ENCODE measurements at places on chromosomes 12 and 14.

DNA sequence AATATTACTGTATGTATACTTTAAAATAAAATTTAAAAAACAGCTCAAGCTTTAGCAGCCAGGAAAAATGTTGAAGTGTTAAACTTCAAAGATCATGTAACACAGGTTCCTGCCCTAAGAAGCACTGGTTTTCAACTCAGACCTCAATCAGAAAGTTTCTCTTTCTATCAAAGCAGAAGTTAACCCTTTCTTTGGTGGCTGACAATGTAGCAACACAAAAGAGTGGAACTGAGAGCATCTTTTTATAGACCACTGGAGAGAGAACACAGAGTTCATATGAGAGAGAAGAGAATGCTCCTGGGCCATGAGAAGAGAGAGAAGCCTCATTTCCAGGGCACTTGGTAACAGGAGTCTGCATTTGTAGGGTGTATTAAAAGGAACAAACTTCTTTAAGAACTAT is 42.2 kb upstream of the KTN1 start:
- DNase-seq, result no peak

DNA sequence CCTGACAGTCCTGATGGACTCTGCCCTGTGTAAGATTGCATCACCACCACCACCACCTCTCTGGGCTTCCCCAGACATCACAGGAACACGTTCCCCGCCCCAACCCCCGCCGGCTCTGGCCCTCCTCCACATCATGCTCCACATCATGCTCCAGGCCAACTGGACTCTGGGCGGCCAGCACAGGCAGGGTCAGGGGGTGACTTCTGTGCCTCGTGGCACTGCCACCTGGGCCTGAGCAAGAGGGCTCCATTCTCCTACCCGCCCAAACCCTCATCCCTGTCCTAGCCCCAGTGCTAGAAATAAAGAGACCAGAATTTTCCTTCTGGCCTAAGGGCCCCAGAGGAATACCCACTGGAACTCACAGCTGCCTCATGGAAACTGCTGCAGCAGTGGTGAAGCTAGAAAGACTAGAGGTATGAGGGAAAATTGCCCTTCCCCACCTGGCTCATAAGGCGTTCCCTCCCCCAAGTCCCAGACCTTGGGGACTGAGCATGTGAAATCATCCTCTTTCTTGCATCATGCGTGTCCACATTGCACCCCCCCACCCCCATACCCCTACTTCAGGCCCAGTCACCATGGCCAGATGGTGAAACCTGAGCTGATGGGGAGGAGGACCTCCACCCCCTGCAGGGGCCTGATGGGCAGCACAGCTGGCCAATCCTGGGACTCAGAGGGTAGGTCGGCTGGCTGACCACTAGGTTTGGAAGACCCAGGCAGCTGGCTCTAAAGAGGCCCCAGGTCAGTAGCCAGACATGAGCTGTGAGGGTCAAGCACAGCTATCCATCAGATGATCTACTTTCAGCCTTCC is at the start of gene INHBE:
Gene INHBE, plus strand, starts transcription at position 742 of the 808 bp plus-strand sequence. CDS start 230 bp downstream, outside the sequence.
- DNase-seq, result no peak

DNA sequence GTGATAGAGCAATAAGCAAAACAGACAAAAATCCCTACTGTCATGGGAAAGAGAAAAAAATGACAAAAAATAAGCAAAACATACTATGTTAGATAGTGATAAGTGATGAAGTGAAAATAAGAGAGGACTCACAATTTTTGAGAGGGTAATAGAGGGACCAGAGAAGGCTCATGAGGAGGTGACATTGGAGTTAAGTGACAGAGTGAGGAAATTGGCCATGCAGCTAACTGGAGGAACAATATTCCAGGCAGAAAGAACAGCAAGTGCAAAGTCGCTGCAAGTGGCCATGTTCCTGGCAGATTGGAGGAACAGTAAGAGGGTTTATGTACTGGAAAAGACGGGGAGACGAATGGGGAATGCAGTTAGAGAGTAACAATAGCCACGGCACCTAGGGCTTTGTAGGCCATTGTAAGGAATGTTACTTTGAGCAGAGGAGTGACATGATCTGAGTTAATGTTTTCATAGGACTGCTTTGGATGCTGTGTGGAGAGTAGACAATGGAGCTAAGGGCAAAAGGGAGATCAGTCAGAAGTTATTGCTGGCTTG is 1.4 kb upstream of the SAV1 start:
- DNase-seq, result no peak

- DNase-seq, result no peak
These were observed 119.2 kb downstream of the NAV3 start for GRCh38 chr12:77949943-77950342.

GRCh38 chr12:82461836-82462235 is 103.5 kb downstream of the METTL25 start:
- no peak for DNase-seq

DNA sequence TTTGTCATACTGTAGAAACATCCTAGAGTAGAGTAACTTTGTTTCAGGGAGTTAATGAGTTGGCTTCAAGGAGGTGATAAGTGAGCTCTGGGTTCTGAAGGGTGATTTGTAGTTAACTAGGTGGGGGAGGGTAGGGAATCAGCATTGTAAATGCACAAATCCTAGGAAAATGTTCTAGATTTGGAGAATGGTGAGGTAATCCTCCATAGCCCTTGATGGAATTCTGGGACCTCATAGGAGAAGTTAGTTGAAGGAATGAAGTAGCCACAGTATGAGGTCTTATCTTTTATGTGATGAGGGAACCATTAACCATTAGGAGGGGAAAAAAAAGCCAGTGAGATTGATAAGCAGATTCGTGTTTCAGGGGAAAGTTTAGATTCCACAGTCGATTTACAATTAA is 8.0 kb downstream of the CNOT2 start:
- DNase-seq, result no peak

DNA sequence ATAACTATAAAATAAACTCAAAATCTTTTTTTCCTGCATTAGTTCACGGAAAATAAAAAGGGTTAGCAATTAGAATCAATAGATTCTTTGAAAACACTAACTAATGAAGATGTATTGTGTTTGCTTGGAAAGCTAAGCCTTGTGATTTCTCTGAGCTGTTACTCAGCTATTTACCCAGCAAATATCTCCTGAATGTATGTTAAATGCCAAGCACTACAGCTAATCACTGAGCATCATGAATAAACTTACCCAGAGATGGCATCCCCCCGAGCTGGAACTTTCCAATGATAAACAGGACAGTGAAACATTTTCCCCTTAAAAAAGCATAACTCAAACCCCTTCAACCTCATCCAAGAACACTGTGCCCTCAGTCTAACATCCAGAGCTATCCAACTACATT is 71.2 kb downstream of the SLC2A13 start:
- DNase-seq, result no peak

GRCh38 chr12:19206493-19207077 is 77.1 kb downstream of the PLEKHA5 start:
- DNase-seq, result no peak

- no peak for DNase-seq
These were observed 8.9 kb upstream of the FOXN3 start for GRCh38 chr14:89425931-89426330.

DNA sequence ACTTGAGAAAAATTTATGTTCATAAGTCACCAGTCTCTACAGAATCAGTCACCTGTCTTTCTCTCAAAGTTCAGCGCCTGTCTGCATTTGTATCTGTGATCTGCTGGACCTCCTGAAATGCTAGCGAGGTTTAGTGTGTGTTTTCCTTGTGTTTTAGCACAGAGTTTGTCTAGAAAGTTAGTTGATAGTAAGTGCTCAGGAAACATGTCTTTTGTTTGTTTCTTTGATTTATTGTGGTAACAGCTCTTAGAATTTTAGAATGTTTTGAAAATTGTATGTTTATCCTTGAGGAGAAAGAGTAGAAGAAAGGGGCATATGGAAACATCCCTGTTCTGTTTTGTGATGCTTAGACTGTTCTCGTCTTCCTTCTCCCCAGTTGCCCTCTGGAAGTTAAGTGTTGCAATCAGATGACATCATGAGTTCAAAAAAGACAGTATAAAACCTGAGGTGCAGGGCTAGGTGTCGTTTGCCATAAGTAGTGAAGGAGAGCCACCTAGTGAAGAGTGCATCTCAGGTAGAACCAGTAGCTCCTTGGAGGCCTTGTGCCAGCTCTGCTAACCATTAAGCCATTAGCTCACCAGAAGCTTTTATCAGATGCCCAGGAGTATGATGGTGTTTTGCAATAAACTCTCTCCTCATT is 44.8 kb downstream of the FBXW8 start:
- DNase-seq, result no peak

DNA sequence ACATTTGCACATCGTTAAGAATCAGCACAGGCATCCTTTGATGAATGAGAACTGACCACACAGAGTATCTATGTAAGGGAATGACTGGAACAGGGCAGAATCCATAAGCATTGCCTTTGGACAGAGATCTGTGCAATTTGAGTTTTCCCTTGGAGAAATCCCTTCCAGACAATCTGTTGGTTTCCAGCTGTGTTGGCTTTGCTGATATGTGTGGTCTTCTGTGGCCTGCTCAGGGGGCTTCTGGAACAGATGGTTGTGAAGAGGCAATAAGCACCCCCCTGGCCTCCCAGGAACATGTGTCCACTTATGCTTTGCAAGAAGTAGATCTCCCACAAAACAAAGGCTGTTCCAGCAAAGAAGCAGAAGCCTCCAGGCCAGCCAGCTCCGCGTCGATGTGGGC is 111.4 kb upstream of the TMEM132C start:
- no peak for DNase-seq

- DNase-seq, result no peak
These were observed 352.2 kb downstream of the FSCB start for GRCh38 chr14:44154874-44155273.

DNA sequence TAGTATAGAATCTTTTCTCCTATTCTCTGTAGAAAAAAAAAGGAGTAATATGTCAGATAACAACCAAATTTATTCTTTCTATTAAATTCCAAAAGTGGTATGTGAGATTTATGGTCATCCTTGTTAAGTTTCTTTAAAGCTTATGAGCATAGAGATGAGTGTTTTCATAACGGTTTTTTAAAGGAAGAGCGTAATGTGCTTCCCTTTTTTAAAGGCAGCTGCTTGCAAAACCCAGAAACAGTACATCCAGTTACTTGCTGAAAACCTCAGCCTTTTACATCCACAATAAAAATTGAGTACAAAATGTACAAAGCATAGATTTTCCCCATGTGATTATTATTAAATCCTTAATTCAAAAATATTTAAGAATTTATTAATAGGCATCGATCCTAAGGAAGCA is 53.6 kb upstream of the CD163 start:
- no peak for DNase-seq

DNA sequence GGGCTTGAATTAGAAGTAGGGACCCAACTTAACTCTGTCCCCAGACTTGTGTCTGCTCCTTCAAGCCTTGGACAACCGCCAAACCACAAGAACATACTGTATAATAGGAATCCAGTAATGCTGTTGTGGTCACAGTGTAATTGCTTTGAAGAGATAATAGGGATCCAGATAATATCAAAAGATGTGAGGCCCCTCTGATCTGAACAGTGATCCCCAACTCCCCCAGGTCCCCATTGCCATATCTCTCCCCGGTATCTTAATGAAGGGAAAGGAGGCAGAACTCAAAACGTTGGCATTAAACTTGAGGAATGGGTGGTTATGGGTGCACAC is 8.5 kb upstream of the PLEKHH1 start:
- no peak for DNase-seq

- DNase-seq, result no peak
These were observed 11.6 kb upstream of the SRSF5 start for GRCh38 chr14:69755296-69755695.

- no peak for DNase-seq
These were observed 16.1 kb downstream of the FGD6 start for GRCh38 chr12:95201056-95201670.

DNA sequence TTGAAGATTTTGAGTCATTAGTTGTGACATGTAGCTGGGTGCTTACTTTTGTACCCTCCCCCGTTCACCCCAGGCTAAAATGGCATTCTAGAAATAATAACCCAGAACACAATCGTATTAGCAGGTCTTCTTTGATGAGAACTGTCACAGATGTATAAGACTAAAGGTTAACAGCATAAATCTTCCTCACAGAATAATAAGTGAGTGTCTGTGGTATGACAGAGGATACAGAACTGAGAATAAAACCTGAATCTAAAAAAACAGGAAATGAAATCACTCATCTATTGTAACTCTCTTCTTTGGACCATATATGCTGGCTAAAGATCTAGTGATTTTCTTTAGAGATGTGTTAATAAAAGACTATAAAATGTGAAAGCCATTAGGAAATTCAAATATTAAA is 746.6 kb downstream of the LRFN5 start:
- no peak for DNase-seq

GRCh38 chr12:19302100-19302640 is 137.1 kb upstream of the AEBP2 start:
- no peak for DNase-seq

- no peak for DNase-seq
These were observed 7.2 kb downstream of the LGALS3 start for GRCh38 chr14:55136241-55136640.

GRCh38 chr14:104680056-104680805 is 9.2 kb upstream of the INF2 start:
- DNase-seq, result no peak

GRCh38 chr12:115255257-115255656 is 571.3 kb upstream of the TBX3 start:
- DNase-seq, result no peak

GRCh38 chr12:118946256-118946655 is 35.1 kb upstream of the SRRM4 start:
- no peak for DNase-seq

- peak; percentile 65 for DNase-seq
These were observed 1.8 kb downstream of the COX6A1 start for GRCh38 chr12:120439646-120440247.

- DNase-seq, result no peak
These were observed 20.2 kb downstream of the PLEKHD1 start for GRCh38 chr14:69504775-69505174.

GRCh38 chr12:23098110-23098509 is 473.1 kb downstream of the ETNK1 start:
- no peak for DNase-seq

- DNase-seq, result no peak
These were observed 48.6 kb upstream of the BCAT1 start for GRCh38 chr12:24997496-24997895.

- no peak for DNase-seq
These were observed 10.3 kb upstream of the GPHB5 start for GRCh38 chr14:63328787-63329737.

DNA sequence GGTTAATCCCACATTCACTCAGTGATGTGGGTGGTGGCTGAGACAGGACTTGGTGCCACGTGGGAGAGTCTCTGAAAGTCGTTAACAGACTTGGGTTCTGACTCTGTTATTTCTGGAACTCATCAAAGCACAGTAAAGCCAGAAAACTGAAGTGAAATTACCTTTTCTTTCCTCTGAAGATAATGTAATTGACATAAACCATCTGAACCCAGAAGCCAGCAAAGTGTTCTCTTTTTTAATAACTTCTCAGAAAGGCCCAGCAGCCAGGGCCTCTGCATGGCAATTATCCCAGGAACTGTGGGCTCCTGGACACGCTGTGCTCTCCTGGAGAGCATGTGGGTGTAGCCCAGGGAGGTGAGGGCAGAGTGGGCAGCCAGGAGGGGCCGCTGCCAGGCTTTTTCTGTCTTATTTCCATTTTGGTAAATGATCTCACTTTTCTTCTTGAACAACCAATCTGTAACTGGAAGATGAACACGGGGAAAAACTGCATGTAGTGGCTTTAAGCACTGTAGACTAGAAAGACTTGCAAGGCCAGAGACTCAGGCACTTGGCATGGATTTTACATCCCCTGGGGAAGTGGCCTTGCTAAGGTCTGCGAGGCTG is 444.1 kb upstream of the TMEM132C start:
- DNase-seq, result no peak

Data from activated T-helper 9 cell treated with anti-CD3 and anti-CD28 coated beads, Interleukin-2, amount 50 U/mL, for 16 hours (primary cell).